Hindlimb muscle (tissue), 1 donor: ENCODE measurements at places on chromosomes 2 and 18. TPM values are rescaled to one million over a fixed set of nuclear protein-coding genes. Genes with fewer than 3 reads are reported as not detected.

DNA sequence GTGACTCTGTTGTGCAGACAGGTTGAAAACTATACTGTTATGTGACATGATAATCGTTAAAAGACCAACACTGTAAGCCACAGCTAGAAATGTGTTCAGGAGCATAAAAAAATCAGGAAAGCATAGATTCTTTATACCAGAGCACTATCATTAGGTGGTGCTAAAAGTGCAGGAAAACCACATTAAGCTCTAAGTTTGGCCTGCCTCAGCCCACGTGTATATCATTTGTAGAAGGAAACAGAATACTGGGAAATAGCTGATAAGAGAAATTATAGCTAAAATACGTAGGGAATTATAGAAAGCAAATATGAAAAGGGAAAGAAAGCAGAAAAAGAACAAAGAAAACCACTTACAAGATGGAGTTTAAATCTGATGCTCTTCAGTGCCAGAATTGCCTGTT, 26.5 kb upstream of the C2orf74 start:
- DNase-seq, result peak; percentile 49

GRCh38 chr2:214836568-214836967, 27.1 kb upstream of the BARD1 start:
- DNase-seq, result no peak

The CXCR1 gene
- not detected for polyA plus RNA-seq

DNA sequence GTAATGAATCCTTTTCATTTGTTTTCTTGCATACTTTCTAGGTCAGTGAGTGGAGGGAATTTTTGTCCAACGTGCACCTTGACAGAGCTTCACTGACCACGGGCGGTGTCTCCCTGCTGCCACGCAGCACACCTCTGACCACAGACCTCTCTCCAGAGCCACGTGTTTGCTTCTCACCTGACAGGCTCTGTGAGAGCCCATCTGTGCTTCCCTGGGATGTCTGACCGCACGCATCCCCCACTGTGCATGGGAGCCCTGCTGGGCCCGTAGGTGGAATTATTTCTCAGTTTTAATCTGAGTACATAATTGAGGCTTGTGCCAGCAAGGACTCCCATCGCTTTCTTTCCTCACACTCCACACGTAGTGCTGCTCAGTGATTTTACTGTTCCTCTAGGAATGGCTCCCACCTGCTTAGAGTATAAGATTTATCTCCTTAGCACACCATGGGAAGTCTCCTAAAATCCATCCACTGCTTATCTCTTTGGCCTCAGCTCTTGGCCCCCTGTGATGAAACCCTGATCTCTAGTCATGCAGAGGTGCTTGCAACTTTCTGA, 482.6 kb downstream of the TSN start:
- DNase-seq, result no peak

- DNase-seq, result no peak
These were observed 29.8 kb upstream of the MRPL33 start for GRCh38 chr2:27741673-27742072.

DNA sequence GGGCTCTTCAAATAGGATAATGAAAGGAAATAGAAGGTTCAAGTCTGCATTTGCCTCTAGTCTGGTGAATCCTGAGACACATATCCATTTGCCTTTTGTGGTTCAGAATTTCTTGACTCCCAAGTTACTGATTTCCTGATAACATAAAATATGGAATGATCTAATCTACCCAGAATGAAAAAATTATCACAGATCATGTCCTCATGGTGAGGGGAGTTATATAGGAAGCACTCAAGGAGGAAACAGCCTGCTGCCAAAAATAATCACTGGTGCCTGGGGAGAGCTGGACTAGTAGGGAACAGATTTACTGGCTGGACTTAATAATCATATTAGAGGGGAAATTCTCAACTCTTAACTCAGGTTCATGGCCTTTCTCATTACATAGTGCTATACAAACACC, 95.5 kb upstream of the STK17B start:
- no peak for DNase-seq

DNA sequence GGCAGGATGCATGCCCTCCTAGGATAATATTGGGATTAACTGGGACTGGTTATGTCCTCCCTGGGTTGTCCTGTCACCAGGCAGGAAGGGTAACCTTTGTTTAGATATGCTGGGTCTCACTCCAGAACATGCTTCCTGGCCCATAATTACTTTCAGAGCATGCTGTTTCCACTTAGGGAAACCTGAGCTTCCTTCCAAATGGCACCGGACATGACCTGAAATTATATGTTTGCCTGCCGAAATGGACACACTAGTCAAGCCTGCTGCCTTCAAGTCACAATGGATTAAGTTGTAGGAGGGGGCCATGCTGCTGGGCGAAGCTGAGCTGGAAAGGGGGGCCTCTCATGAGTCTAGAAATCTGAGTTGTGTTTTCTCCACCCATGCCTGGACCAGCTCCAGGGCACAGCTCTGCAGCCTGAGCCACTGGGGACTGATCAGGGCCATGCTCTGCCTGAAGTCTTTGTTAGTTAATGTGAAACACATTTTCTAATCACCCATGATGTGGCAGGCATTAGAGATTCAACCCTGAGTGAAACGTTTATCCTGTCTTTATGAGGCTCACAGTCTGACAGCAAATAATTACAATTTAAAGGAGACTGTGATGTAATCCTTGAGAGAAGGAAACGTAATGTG, 273.3 kb downstream of the TNS1 start:
- DNase-seq, result peak; percentile 73

GRCh38 chr18:53817976-53818950, 406.2 kb downstream of the MBD2 start:
- no peak for DNase-seq

DNA sequence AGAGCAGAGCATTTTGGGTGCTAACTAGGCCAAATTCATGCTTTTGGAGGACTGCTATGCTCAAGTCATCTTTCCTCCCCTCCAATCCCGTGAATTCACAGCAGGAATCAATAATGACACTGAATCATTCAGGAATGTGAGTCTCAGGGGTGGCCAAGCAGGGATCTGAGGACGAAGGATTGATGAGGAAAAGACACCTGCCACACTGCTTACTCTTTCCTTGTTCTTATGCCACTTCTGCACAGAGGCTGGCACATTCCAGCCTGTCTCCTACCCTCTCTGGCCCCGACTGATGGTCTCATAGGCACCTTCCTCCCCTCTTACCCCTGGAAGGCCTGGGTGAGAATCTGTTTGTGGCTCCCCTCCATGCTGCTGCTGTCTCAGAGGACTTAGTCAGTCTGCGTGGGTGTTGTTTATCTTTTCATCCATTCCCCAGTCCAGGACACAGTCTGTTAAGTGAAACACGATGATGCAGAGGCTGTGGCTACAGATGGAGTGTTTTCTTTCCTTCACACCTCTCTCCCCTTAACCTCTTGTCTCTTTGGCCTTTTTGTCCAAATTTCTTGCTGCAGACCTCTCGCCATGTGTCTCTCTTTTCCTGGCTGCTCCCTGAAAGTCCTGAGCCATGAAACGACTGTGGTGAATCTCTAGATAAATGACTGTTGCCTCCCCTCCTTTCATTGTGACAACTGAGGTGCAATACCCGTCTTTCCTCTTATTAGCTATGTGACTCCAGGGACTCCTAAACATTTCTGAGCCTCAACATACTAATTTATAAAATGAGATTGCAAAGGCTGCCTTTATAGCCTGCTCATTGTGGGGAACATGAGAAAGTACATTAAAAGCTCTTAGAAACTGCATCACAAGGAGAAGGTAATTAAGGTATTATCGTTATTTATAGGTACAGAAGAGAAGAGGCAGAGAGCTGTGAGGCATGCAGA, 86.9 kb downstream of the RDH14 start:
- DNase-seq, result no peak

- no peak for DNase-seq
These were observed 520.6 kb upstream of the RAB12 start for GRCh38 chr18:8088626-8089025.

GRCh38 chr2:239688122-239688681, 287.4 kb upstream of the HDAC4 start:
- DNase-seq, result peak; percentile 62

DNA sequence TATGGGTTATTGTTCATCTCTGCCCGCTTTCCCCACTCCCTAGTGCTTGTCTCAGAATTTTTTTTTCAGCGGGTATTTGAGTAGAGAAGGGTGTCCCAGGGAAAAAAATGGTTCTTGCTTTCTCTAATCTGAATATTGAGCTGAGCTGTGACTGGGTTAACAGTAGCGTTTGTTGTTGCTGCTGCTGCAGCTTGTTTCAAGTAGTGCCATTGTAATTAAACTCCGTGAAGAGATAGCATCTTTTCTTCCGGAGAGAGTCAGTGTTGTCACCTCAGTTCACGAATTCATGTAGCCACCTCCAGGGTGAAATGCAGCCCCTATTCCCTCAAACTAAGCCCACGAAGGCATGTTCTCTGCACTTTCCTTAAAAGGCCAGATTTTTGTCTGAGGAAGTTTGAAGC, 1.5 kb upstream of the AAK1 start:
- DNase-seq, result no peak

- DNase-seq, result no peak
These were observed 51.1 kb upstream of the FN1 start for GRCh38 chr2:215487002-215487372.

DNA sequence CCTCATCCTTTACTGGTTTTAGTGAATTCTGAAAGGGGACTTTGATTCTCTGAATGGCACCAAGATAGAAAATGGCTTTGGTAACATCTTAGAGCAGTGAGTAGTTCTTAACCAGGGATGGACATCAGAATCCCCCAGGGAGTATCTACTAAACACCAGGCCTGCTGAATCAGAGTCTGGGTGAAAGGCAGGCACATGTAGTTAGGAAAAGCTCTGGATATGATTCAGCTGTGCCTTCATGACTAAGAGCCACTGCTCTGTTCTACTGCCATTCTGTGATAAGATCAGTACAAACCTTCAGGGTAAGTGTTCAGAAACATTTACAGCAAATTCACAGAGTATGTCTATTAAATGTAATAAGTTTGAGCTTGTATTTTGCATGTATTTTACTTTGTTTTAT, 46.2 kb upstream of the B3GNT2 start:
- no peak for DNase-seq

DNA sequence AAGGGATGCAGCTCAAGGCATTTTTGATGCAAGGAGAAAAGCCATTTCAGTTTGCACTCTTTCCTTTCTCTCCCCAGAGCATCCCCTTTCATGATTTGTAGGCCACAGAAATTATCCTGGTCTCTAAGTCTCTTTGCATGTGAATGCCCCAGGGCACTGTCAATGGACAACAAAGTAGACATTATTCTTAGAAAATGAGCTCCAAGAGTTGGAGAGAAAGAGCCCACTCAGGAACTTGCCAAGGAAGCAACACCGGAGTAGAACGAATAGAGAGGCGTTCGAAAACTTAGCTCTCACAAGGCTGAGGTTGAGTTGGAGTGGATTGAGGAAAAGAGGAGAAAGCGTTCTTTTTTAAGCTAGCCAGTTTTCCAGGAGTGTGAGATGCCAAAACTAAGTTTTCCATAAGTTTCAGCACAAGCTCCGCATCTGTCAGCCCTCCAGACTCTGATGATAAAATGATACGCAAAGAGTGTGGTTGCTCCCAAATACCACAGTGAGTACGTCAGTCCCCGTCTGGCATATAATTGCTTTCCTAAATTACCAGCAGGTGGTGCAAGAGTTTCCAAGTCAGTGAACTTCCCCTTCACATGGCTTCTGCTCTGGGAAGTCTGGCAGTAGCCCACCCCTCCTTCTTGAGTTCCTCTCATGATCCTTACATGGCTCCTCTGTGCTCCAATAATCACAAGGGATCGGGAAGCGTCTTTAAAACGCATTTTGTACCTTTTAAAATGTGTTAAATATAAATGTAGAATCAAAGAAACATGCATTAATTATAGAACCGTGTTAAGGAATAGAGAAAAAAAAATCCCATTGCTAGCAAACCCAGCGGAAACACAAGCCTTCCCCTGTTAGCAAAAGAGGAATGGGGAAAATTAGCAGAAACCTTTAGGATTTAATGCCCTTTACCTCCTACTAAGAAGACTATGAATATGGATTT, 1060.6 kb upstream of the FANCL start:
- DNase-seq, result peak; percentile 75

The ECEL1 gene
- polyA plus RNA-seq, result 0.39 TPM

DNA sequence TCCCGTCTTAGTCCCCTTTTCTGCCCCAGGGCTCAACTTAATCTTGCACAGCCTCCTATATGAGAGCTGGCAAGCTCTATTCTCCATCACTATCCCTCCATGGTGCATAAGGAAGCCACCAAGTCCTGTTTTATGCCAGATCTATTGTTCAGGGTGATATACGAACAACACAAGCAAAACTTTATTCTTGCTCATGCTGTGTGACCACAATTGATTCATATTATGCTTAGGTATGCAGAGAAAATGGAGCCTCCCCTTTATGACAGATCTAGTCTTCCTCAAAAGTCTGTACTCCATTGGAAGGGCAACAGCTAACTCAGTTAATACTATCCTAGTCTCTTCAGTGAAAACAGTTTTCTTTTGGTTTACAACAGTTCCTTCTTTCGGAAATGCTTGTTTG, 94.0 kb upstream of the STON1 start:
- DNase-seq, result no peak

- no peak for DNase-seq
These were observed 7.0 kb upstream of the GPD2 start for GRCh38 chr2:156429211-156429610.
